Aorta (tissue), 5 donors: ENCODE measurements at places on chromosomes 7 and 10.

DNA sequence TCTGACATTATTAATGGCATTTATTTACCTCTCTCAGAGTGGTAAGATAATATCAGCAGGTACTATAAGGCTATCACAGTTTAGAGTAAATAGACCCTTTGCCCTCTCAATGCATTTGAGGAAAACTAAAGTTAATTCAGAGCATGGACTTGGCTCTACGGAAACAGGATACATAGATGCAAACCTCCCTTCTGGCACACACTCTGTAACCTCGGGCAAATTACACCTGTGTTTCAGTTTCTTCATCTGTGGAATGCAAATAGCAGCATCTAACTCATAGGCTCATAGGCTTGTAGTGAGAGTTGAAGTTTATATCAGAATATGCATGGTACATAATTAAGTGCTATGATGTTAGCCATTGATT lies 5.6 kb downstream of the RAPGEF5 start:
- H3K27ac ChIP-seq: no peak overlapping the region
- H3K36me3 ChIP-seq: no peaks in the 10 kb centered on the region
- peaks cover 6% of the 10 kb centered on the region for H3K27me3 ChIP-seq
- H3K4me3 ChIP-seq: no peak overlapping the region
- no peak for DNase-seq

GRCh38 chr10:88901206-88901983 lies 21.4 kb downstream of the STAMBPL1 start:
- no peaks in the 10 kb centered on the region for H3K4me1 ChIP-seq
- DNase-seq: no peak
- H3K27ac ChIP-seq: no peak overlapping the region
- H3K27me3 ChIP-seq: no peaks in the 10 kb centered on the region

DNA sequence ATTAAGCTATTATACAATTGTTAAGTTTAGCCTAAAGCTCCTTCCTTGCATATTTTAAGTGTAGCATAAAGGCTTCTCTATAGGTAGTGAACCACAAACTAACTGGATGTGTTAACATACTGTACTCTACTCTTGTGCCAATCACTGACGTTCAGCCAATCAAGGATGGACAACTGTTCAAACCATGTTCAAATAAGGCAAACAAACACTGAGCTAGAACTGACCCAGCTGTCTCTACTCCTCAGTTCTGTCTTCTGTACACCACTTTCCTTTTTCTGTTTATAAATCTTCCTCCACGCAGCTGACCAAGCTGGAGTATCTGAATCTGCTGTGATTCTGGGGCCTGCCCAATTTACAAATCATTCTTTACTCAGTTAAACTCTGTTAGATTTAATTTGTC lies 188.7 kb upstream of the MBL2 start:
- no peaks in the 10 kb centered on the region for H3K36me3 ChIP-seq
- DNase-seq: no peak

DNA sequence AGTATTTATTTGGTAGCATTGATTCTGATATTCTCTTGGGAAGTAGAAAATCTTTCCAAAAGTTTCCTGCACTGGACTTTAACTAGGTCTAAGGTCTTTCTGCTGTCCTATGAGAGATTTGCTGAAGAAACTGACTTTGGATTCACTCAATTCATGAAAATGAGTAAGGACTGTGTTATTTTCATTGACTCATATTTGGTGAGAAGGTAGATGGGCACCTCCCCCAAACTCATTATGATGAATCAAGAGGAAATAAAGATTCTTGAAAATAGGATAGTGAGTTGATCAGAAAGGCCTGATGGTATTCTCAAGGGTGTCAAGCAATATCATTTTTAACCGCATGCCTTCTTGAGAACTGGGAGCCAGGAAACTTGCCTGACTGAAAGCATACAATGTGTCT lies 110.3 kb downstream of the RNF133 start:
- no peak overlapping the region for H3K27ac ChIP-seq
- H3K36me3 ChIP-seq: no peaks in the 10 kb centered on the region
- no peak for DNase-seq
- no peak overlapping the region for H3K4me3 ChIP-seq
- no peaks in the 10 kb centered on the region for H3K4me1 ChIP-seq
- no peaks in the 10 kb centered on the region for H3K27me3 ChIP-seq

DNA sequence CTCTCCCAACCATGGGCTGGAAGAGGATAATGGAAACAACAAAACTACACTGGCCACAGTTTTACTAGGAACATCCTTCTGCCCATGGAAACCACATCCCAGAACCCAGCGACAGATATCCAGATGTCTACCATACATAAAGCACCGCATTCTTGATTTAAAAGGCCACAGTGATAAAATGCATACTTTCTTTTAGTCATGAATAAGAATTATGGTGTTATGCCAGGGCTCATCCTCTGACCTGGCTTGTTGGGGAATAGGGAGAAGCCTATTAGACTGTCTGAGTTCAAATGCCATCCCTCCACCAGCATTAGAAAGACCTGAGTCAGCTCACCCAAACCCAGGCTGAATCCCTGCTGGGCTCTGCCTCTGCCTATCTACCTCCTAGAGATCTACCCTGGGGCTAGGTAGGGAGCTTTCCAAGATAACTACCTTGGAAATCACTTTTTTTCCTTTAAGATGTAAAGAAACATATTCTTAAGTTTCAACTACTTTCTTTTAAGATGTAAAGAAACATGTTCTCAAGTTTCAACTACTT lies 5.2 kb downstream of the ABCA13 start:
- DNase-seq: no peak
- H3K4me3 ChIP-seq: no peak overlapping the region
- H3K36me3 ChIP-seq: no peaks in the 10 kb centered on the region
- no peaks in the 10 kb centered on the region for H3K4me1 ChIP-seq
